Stimulated activated CD4-positive, alpha-beta T cell treated with anti-CD3 and anti-CD28 coated beads, Interleukin-15, amount 100 ng/mL, for 24 hours (primary cell): ENCODE measurements at places on chromosomes 12 and 14.

- DNase-seq, result no peak
Observed at GRCh38 chr12:69575346-69575745, 9.9 kb upstream of the CCT2 start.

- no peak for DNase-seq
Observed at GRCh38 chr14:34119107-34119858, 168.4 kb upstream of the EGLN3 start.

DNA sequence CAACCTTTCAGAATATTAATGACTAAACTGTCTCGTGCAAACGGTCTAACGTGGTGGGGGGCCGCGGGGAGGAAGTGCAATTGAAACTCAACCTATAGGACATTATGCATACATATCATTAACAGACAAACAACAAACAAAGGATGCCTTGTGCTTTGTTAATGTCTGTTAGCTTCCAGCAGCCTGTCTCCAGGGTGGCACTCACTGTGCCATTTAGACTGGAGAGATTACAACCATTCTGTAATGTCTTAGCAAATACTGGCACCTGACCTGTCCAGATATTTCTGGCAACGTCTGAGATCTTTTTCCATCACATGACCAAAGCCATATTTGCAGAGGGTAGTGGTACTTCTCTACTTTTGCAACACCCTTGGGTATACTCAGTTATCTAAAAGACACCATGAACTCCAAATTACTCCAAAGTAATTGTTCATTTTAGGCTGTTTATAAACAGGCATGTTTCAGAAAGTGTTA is 11.6 kb downstream of the BHLHE41 start:
- no peak for DNase-seq

- no peak for DNase-seq
Observed at GRCh38 chr14:68306934-68307789, 485.7 kb downstream of the ZFP36L1 start.

- no peak for DNase-seq
Observed at GRCh38 chr14:70448633-70449340, 3.2 kb upstream of the ADAM21 start.
